ENCODE measurements at places on chromosomes 2 and 18. TPM values are rescaled to one million over a fixed set of nuclear protein-coding genes. Genes with fewer than 3 reads are reported as not detected.

The BAZ2B gene
- total RNA-seq: 8.3 TPM

The ZNF519 gene
- total RNA-seq: 13.5 TPM

The CTNNA2 gene
- not detected for total RNA-seq

The CDH19 gene
- not detected for total RNA-seq

The SLC5A7 gene
- total RNA-seq: not detected

The UXS1 gene
- total RNA-seq: 43.4 TPM

The CD207 gene
- total RNA-seq: not detected

The CYTIP gene
- 304 TPM for total RNA-seq

The TIMM21 gene
- total RNA-seq: 79.0 TPM

The KYNU gene
- not detected for total RNA-seq

The UPP2 gene
- not detected for total RNA-seq

The DAW1 gene
- not detected for total RNA-seq

The LIPG gene
- total RNA-seq: 0.64 TPM
